ENCODE measurements at places on chromosomes 2 and 18.

DNA sequence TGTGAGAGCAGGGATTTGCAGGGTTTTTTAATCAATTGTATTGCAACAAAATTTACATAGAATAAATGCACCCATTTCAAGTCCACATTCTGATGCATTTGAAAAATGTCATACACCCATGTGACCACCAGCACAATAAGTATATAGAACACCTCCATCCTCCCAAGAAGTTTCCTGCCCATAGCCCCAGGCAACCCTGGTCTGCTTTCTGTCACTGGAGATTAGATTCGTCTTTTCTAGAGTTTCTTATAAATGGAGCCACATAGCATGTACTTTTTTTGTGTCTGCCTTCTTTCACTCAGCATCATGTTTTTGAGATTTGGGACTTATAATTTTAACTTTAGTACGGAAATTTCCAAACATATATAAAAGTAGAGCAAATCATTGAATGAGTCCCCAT, 127.2 kb upstream of the EPAS1 start:
- no peak for DNase-seq

DNA sequence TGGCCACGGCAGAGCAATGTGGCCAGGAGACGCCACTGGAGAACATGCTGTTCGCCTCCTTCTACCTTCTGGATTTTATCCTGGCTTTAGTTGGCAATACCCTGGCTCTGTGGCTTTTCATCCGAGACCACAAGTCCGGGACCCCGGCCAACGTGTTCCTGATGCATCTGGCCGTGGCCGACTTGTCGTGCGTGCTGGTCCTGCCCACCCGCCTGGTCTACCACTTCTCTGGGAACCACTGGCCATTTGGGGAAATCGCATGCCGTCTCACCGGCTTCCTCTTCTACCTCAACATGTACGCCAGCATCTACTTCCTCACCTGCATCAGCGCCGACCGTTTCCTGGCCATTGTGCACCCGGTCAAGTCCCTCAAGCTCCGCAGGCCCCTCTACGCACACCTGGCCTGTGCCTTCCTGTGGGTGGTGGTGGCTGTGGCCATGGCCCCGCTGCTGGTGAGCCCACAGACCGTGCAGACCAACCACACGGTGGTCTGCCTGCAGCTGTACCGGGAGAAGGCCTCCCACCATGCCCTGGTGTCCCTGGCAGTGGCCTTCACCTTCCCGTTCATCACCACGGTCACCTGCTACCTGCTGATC, 4.9 kb downstream of the GPR17 start:
- no peak for DNase-seq

- peak; percentile 42 for DNase-seq
Observed at GRCh38 chr2:112958428-112959108, 19.2 kb upstream of the IL36G start.

- no peak for DNase-seq
Observed at GRCh38 chr18:58204776-58205442, 160.9 kb downstream of the NEDD4L start.

GRCh38 chr2:113711851-113712250, 44.6 kb downstream of the SLC35F5 start:
- no peak for DNase-seq
